NCI-H187 (cell line): ENCODE measurements at places on chromosomes 2 and 18.

GRCh38 chr2:234703258-234703657 lies 206.4 kb upstream of the ARL4C start:
- DNase-seq = no peak

DNA sequence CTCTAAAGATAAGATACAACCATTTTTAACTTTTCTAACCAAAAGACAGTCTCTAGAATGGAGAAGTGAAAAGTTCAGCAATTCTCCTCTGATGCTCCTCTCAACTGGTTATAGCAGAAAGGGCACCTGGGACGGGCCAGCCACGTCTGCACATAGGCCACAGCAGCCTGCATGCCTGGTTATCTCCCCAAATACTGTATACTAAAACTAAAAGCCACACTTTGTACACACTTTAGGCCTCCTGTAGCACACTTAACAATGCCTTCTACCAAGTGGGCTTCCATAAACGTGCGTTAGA lies 179.1 kb downstream of the ANKRD44 start:
- DNase-seq = no peak

GRCh38 chr2:20624884-20625485 lies 25.9 kb downstream of the HS1BP3 start:
- DNase-seq = no peak

- no peak for DNase-seq
Observed at GRCh38 chr2:22377268-22377667, 1007.7 kb upstream of the KLHL29 start.

DNA sequence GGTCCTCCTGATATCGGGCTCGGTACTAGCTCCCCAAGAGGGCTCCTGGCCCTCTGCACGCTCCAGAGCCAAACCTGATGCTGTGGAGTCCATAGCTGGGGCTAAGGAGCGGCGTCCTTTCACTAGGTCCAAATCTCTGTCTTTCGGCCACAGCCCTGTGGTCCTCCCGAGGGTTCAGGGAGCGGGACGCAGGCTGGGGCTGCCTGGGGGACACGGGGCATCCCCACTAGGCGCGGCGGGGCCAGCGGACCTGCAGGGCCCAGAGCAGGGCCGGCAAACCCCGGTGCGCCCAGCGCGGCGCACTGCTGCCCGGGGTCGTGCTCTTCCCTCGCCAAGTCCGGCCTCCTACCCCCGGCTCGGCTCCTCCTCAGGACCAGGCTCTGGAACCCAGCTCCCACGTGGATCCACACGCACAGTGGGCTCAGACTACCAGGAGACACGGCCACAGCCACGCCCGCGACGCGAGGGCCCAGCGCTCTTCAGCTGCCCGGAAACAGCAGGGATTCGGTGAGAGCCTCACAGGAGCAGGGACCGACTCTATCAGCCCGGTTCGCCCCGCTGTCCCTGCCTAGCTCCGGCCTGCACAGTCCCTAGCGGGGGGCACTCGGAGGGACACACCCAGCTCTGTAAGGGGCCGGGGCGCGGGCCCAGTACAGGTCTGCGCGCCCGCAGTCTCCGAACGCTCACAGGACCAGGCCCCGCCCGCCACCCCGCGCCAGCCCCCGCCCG lies 593 bp downstream of the ZNF514 start:
- DNase-seq = no peak
